ENCODE measurements at places on chromosomes 4 and X.

DNA sequence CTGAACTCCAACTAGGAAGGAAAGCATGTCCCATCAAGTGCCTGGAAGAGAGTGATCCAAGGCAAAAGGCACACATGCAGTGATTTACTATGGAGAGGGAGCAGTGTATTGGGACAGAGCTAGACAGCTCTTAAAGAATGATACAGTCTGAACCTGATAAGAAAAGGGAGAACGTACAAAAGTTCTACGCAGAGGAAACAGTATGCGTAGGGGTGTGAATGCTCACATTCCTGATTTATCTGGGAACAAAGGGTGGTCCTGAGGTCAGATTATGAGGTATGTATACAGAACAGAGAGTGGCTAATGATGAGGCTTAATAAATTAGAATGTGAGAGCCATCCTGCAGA lies 12.0 kb downstream of the HS3ST1 start:
- no peak for DNase-seq

- DNase-seq, result no peak
Measured at GRCh38 chr4:60757986-60758680, 442.0 kb upstream of the ADGRL3 start.

DNA sequence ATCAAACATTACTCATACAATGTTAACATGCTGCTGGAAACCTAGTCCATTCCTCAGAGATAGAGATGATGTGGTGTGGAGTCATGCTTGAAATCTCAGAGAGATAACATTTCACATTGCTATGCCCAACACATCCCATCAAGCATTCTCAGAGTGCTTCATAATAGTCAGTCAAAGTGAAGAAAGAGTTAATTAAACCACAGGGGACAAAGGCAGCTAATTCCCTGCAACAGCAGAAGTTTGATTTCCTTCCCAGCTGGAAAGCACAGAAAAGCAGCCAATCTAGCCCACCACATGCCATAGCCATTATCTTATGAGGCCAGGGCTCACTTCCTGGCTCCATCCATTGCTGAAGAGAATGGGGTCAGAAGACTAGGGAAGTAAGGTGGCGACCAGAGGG lies 8.9 kb downstream of the KDR start:
- no peak for DNase-seq

DNA sequence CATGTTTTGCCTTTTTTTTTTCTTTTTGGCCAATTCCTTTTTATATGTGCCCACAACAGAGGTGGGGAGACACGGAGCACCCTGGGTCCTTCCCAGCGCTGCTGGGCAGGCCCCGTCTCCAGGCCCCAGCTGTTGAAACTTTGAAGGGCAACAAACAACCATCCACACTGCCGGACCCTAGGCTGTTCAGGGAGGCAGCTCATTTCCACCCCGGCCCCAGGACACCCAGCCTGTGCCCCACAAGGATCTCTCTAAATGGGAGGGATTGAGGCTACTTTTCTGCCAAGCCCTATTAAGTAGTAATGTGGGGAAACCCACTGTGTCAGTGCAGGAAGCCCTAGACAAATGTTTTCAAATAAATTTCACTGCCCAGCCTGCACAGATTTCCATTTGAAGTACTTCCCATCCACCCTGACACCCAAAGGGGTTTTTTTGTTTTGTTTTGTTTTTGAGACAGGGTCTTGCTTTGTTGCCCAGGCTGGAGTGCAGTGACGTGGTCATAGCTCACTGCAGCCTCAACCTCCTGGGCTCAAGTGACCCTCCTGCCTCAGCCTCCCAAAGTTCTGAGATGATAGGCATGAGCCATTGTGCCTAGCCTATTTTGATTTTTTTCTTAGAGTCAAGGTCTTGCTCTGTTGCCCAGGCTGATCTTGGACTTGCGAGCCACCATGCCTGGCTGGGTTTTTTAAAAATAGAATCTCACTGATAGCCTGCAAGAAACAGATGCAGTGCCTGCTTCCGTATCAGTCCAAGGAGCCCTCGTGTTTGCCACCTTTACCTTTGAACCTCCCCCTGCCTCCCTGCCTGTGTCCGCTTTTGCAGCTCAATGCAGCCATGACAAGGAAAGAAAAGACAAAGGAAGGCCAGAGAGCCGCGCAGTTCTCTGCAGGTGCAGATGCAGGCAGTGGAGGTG lies 13.4 kb upstream of the CLCN4 start:
- no peak for DNase-seq

GRCh38 chr4:120005527-120005926 lies 61.1 kb downstream of the MAD2L1 start:
- no peak for DNase-seq

DNA sequence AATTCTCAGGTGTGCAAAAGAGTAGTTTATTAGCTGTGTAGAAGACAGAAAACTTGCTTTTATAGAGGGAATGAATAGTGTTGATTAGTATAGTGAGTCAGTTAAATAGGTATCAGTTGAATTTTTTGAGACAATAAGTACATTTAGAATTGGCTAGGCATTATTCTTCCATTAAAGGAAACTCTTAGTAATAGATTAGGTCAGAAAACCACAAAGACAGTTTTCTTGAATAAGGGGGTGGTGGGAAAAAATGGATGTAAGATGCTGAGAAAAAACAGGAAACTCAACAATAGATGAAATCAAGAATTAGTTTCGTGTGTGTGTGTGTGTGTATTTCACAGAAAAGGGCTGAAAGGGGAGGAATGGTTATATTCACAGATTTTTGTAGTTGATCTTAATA lies 16.8 kb downstream of the CD38 start:
- peak; percentile 24 for DNase-seq

GRCh38 chr4:68123525-68123924 lies 6.1 kb downstream of the TMPRSS11F start:
- DNase-seq, result no peak

GRCh38 chrX:43141885-43142284 lies 363.9 kb upstream of the PPP1R2C start:
- no peak for DNase-seq

DNA sequence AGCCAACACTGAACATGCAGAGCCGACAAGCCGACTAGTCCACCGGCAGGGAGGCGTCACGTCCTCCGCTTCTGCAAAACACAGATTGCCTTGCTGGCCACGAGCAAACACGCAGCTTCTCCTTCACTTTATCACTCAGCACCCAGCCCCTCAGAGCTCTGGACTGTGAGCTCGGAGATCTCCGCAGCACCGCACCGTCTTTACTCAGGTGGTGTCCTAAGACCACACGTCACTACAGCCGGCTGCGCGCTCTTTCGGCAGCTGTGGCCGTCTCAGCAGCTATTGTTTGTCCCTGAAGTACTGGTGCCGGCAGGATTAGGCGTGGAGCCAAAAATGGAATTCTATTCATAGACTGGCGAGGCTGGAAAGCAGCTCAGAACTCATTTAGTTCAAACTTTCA lies 72.0 kb downstream of the FAT1 start:
- no peak for DNase-seq

DNA sequence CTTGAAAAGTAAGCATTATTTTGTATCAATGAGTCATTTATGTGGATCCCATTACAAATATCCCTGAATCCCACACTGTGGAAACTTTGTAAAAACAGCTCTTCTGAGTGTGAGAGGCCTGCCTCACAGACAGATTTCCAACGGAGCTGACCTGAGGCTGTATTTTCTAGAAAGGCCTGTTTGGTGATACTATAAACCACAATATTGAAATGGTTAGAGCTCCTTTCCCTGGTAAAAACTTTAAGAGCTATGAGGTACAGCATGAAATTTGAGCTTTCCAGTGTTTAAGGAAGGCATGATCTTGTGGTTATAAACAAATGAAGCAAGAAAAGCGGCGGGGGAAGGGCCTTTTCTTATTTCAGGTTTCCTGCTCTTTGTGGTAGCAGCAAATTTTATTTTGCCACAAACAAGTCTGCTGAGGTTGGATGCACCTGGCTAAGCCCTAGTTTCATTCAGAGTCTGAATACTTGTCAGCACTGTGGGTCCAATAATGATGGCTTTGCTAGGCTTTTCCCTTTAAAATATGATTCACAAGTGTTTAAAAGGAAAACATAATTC lies 86.8 kb upstream of the ETNPPL start:
- DNase-seq, result no peak

DNA sequence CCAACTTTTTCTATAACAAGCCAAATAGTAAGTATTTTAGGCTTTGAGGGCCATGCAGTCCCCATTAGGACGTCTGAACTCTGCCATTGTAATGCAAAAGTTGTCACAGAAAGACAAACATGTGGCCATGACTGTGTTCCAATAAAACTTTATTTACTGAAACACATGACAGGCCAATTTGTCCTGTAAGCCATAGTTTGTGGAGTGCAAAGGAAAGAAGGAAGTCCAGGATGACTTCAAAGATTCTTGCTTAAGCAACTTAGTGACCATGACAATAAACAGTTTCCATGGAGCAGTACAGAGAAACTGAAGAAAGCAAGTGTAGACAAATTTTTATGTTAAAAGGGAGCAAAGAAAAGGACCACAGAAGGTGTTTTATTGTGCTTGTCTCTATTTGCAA lies 35.0 kb upstream of the MYOZ2 start:
- DNase-seq, result no peak

- no peak for DNase-seq
Measured at GRCh38 chrX:72687396-72687795, 26.7 kb downstream of the PHKA1 start.
